Tibial nerve (tissue), 4 donors: ENCODE measurements at places on chromosomes 7 and 10. TPM values are rescaled to one million over a fixed set of nuclear protein-coding genes. Genes with fewer than 3 reads are reported as not detected.

DNA sequence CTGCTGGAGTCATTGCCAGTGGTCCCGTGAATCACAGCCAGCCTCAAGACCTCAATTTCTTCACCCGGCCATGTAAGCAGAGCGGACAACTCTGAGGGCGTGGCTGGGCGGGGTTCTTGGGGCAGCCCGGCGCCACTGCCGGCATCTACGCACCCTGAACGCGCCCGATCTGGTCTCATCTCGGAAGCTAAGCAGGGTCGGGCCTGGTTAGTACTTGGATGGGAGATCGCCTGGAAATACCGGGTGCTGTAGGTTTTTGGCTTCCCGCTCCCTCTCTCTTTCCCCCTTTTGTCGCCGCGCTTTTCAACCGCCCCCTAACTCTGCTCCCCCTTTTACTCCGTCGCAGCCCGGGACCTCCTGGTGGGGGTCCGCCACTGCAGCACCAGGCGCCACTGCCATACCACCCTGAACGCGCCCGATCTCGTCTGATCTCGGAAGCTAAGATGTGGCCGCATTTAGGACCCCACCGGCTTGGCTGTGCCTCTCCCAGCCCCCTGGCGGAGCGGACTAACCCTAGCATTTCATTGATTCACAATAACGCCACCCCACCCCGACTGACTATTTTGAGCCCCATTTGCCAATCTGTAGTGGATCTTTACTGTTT, 25.3 kb downstream of the GARIN1A start:
- peak; percentile 21 for DNase-seq
- H3K27ac ChIP-seq = no peak overlapping the region
- no peak overlapping the region for H3K4me3 ChIP-seq
- H3K4me1 ChIP-seq = peaks cover 4% of the 10 kb centered on the region
- H3K27me3 ChIP-seq = peaks cover 54% of the 10 kb centered on the region

- H3K4me1 ChIP-seq = no peaks in the 10 kb centered on the region
- H3K27ac ChIP-seq = no peak overlapping the region
- no peak for DNase-seq
Observed at GRCh38 chr10:1130995-1131790, 75.0 kb downstream of the WDR37 start.

GRCh38 chr7:93196336-93196735, 29.9 kb downstream of the HEPACAM2 start:
- no peaks in the 10 kb centered on the region for H3K36me3 ChIP-seq
- DNase-seq = no peak
- H3K27ac ChIP-seq = no peak overlapping the region
- H3K27me3 ChIP-seq = no peaks in the 10 kb centered on the region
- H3K4me3 ChIP-seq = no peak overlapping the region
- H3K4me1 ChIP-seq = no peaks in the 10 kb centered on the region

Gene ZNF138
- 9.9 TPM for total RNA-seq

Gene ZNF736
- total RNA-seq = 7.6 TPM
